Activated CD4-positive, alpha-beta T cell treated with anti-CD3 and anti-CD28 coated beads for 36 hours (primary cell): ENCODE measurements at places on chromosomes 2 and 18. TPM values are rescaled to one million over a fixed set of nuclear protein-coding genes. Genes with fewer than 3 reads are reported as not detected.

The KLHL41 gene
- not detected for total RNA-seq

The SPOPL gene
- total RNA-seq, result 9.4 TPM

The EFR3B gene
- 1.1 TPM for total RNA-seq

The ANKRD62 gene
- total RNA-seq, result not detected

The LAPTM4A gene
- total RNA-seq, result 41.9 TPM

The GPR155 gene
- total RNA-seq, result 11.3 TPM

The POTEI gene
- not detected for total RNA-seq

DNA sequence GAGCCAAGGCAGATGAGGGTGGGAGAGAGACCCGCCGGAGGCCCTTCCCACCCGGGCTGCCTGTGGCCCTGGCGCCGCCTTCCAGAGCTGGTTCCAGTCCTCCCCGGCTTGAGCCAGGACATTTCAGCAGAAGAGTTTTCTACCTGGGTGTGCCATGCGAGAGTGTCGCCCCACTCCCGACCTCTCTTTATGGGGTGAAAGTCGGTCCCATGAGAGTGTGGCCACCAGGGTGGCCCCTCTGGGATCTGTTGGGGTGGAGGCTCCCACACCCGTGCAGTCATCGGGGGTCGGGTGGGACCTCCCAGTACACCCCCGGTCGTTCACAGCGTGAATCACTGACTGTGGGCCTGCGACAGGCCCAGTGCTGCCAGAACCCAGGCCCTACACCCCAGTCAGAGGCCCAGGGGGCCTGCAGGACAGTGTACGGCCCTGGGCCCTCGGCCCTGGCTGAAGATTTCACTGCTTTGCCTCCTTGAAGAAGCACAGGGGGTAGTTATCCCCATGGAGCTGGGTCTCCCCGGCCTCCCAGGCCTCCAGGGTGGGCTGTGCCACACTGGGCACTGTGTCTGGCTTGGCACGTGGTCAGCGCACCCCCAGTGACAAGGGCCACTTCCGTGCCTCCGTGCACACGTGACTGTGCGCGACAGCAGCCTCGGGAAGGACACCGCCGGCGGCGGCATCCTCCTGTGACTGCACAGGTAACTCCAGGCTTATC, 5.9 kb downstream of the NFATC1 start:
- H3K27ac ChIP-seq, result peak overlapping the region; percentile 90
- peaks cover 58% of the 10 kb centered on the region for H3K4me1 ChIP-seq
- H3K27me3 ChIP-seq, result no peaks in the 10 kb centered on the region
- peak; percentile 30 for DNase-seq

DNA sequence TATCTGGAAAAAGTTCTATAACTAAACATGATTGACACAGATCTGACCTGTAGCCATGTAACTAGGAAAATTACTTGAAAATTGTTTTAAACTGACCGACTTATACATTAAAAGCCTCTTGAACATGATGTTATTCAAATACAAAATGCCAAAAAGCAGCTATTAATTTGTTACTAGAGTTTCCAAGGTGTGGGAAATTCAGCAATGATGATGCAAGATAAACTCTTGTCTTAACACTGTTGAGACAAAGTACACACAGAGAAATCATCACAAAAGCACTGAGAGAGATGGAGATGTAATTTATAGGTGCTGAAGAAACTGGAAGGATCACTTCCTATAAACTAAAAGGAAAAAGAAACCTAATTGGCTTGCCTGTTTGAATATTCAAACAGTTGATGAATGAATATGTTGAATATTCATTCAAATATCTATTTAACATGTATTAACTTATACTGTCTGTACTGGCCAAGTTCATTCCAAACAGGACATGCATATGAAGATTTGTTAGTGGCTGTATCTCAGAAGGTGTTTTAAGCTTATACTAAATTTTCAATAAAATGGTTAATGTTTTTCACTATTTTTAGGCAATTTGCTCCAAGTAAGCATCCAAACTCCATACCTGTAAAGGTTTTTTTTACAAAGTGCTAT, 34.6 kb upstream of the WDR75 start:
- no peak overlapping the region for H3K27ac ChIP-seq
- H3K27me3 ChIP-seq, result no peaks in the 10 kb centered on the region
- H3K36me3 ChIP-seq, result no peaks in the 10 kb centered on the region
- DNase-seq, result no peak

- H3K27ac ChIP-seq, result no peak overlapping the region
- no peaks in the 10 kb centered on the region for H3K4me1 ChIP-seq
- no peaks in the 10 kb centered on the region for H3K36me3 ChIP-seq
- H3K27me3 ChIP-seq, result no peaks in the 10 kb centered on the region
- no peak for DNase-seq
Measured at GRCh38 chr18:42707080-42707479, 408.4 kb downstream of the RIT2 start.

GRCh38 chr2:79982445-79982844, 322.1 kb downstream of the LRRTM1 start:
- H3K4me1 ChIP-seq, result no peaks in the 10 kb centered on the region
- H3K27ac ChIP-seq, result no peak overlapping the region
- H3K36me3 ChIP-seq, result no peaks in the 10 kb centered on the region
- no peak overlapping the region for H3K4me3 ChIP-seq
- DNase-seq, result peak; percentile 18

DNA sequence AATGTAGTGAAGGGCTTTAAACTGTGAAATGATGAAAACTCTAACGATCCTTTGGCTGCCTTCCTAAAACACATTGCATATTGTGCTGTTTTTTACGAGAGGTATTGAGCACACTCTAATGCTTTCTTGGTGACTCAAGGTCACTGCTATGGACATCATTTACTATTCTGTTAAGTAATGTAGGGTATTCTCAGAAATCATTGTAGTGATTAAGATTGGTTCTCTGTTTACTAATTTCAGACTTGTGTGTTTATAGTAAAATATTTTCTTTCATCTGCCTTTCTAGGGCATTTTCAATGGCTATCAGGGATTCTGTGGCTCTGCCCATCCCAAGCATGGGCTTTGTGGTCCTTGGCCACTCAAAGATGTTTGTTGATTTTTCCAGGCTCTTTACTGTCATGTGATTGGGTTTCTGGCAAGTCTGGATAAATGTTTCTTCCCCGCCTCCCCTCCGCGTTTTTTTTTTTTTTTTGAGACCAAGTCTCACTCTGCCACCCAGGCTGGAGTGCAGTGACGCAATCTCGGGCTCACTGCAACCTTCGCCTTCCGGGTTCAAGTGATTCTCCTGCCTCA, 29.3 kb downstream of the UBE2F start:
- peaks cover 62% of the 10 kb centered on the region for H3K36me3 ChIP-seq
- no peak for DNase-seq
- no peak overlapping the region for H3K4me3 ChIP-seq
- peaks cover 51% of the 10 kb centered on the region for H3K4me1 ChIP-seq
- H3K27ac ChIP-seq, result no peak overlapping the region
- H3K27me3 ChIP-seq, result no peaks in the 10 kb centered on the region

- H3K27me3 ChIP-seq, result no peaks in the 10 kb centered on the region
- no peaks in the 10 kb centered on the region for H3K36me3 ChIP-seq
- no peak for DNase-seq
- no peak overlapping the region for H3K4me3 ChIP-seq
Measured at GRCh38 chr2:40962026-40962425, 510.1 kb upstream of the SLC8A1 start.

- H3K4me3 ChIP-seq, result no peak overlapping the region
- no peaks in the 10 kb centered on the region for H3K4me1 ChIP-seq
- no peak for DNase-seq
- H3K27me3 ChIP-seq, result no peaks in the 10 kb centered on the region
Measured at GRCh38 chr18:34321066-34321465, 96.4 kb upstream of the NOL4 start.

GRCh38 chr18:70243131-70243929, 37.8 kb upstream of the RTTN start:
- H3K4me3 ChIP-seq, result no peak overlapping the region
- no peaks in the 10 kb centered on the region for H3K36me3 ChIP-seq
- no peaks in the 10 kb centered on the region for H3K4me1 ChIP-seq
- H3K27ac ChIP-seq, result no peak overlapping the region
- H3K27me3 ChIP-seq, result peaks cover 11% of the 10 kb centered on the region

DNA sequence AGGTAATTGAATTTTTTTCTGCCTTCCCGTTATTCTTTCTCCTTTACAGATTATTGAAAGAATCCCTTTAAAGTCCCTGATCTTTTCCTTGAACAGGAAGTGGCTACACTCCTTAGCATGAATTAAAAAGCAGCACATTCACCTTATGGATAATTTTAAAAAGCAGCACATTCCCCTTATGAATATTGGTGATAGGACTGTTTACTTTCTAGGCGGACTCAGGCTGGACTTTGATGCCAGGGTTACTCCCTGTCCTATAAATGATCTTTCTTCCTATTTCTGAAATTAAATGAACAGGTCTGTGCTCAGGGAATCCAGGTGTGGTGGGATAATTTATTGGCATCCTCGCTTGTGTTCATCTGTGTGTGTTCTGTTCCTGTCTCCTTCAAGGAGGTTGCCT, 226.0 kb downstream of the DCDC2C start:
- DNase-seq, result no peak
- H3K4me3 ChIP-seq, result no peak overlapping the region
- no peaks in the 10 kb centered on the region for H3K4me1 ChIP-seq
- no peaks in the 10 kb centered on the region for H3K27me3 ChIP-seq
- no peak overlapping the region for H3K27ac ChIP-seq
- no peaks in the 10 kb centered on the region for H3K36me3 ChIP-seq

DNA sequence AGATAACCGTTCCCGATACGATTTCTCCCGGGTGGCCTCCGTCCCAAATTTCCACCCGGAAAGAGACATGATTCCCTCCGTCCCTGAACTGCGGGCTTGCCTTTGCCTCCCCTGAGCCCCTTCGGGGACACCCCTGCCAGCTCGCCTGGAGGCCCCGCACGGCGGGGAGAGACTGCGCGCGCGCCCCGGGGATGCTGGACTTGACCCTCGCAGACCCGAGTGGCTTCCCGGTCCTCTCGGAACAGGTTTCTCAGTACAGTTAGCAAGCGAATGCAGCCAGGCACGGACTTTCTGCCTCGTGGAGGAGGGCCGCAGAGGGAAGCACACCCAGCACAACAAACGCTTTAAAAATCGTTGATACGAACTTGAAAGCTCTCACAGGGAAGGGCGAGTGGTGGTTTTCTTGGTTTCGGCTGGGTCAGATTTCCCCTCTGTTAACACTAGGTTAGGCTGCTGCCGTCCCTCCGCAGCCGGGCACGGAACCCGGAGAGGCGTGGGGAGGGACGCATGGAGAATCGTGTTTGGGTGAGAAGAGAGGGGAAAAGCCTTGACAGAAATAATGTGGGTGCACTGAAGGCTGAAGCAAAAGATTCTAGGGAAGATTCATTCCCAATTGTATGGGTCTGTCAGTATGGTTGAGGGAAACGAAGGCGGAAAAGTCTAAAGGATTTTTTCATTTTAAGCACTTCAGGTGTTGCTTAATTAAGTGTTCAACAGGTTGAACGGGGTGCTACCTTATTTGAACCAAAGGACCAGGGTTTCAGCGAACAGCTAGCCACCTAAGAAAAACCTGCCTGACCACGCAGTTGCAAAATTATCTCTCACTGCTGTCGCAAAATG, 916 bp downstream of the TNFRSF11A start:
- H3K27me3 ChIP-seq, result peaks cover 75% of the 10 kb centered on the region
- H3K27ac ChIP-seq, result peak overlapping the region; percentile 64
- DNase-seq, result peak; percentile 50
- H3K36me3 ChIP-seq, result no peaks in the 10 kb centered on the region

DNA sequence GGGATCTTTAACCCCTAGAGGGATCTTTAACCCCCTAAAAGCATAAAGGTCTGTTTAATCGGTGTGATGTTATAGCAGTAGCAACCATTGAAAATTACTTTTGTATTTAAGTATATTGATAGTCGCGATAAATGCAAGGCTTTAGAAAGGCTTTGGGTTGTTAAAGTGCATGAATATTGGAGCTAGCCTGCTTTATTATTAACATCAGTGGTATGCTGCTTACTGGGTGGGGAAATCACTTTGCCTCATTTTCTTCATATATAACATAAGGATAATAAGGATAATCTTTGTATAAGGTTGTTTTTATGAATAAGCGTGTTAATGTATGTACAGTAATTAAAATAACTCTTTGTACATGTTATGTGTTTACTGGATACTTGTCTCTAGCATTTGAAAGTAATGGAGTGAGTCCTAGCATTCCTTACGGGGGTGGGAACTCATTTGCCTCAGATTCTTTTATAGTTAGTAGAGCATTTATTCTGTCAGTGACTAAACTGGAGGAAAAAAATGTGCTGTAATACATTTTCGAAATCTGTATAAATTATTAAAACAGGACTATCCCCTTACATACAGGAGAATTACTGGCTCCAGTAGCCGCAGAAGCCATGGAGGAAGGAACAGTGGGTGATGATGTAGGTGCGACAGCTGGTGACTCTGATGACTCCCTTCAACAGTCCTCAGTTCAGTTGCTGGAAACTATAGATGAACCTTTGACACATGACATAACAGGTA, 122.2 kb downstream of the BIRC6 start:
- H3K4me1 ChIP-seq, result peaks cover 5% of the 10 kb centered on the region
- H3K4me3 ChIP-seq, result no peak overlapping the region
- H3K27me3 ChIP-seq, result no peaks in the 10 kb centered on the region
- DNase-seq, result no peak

DNA sequence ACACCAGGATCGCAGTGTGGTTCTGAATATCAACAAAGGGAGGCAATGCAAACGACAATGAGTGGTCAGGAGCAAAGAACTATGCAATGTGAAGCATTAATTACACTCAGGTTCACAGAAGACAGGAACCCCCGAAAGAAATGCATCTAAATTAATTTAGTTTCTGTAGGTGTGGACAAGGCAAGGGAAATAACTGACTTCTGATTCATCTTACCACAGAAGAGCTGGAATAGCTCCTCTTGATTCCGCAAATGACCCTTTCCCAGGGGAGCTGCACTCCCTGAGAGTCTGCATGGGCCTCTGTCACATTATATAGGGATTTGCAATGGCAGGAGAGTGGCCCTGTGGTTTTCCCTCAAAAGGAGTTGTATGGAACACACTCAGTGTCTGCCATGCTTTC, 263.9 kb upstream of the APCDD1 start:
- no peak overlapping the region for H3K27ac ChIP-seq
- DNase-seq, result no peak
- no peaks in the 10 kb centered on the region for H3K4me1 ChIP-seq
- H3K36me3 ChIP-seq, result no peaks in the 10 kb centered on the region

DNA sequence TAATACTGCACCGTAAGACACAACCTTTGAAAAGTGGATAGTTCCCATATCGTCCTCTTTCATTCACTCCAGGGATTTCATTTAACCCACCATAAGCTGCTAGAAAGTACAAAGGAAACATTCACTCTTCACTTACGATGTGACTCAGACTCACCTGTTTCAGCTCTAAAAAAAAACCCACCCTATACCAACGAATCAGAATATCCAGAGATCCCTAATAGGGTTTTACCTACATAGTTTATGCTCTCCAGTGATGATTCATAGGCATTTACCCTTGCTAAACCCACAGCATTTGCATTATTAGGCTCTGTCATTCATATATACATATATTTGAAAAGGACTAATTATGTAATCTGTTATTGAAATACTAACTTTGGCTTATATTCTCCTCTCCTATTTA, 60.2 kb downstream of the PRPF40A start:
- DNase-seq, result no peak
- peaks cover 54% of the 10 kb centered on the region for H3K36me3 ChIP-seq
- no peaks in the 10 kb centered on the region for H3K27me3 ChIP-seq
- peak overlapping the region; percentile 20 for H3K27ac ChIP-seq
- peaks cover 18% of the 10 kb centered on the region for H3K4me1 ChIP-seq

- DNase-seq, result no peak
- H3K4me3 ChIP-seq, result no peak overlapping the region
- H3K27me3 ChIP-seq, result peaks cover 21% of the 10 kb centered on the region
- no peaks in the 10 kb centered on the region for H3K4me1 ChIP-seq
- no peaks in the 10 kb centered on the region for H3K36me3 ChIP-seq
- no peak overlapping the region for H3K27ac ChIP-seq
Measured at GRCh38 chr18:63928331-63928730, 20.6 kb downstream of the SERPINB10 start.

GRCh38 chr2:195337597-195337996, 319.4 kb upstream of the SLC39A10 start:
- no peak overlapping the region for H3K4me3 ChIP-seq
- no peaks in the 10 kb centered on the region for H3K36me3 ChIP-seq
- H3K27me3 ChIP-seq, result no peaks in the 10 kb centered on the region
- no peaks in the 10 kb centered on the region for H3K4me1 ChIP-seq
- no peak overlapping the region for H3K27ac ChIP-seq
- DNase-seq, result no peak
